ENCODE measurements at places on chromosomes 4 and X.

GRCh38 chr4:139118365-139118764 lies 58.7 kb downstream of the ELF2 start:
- no peaks in the 10 kb centered on the region for H3K27me3 ChIP-seq
- no peak overlapping the region for H3K27ac ChIP-seq

- no peak overlapping the region for H3K4me3 ChIP-seq
- DNase-seq: no peak
- H3K36me3 ChIP-seq: no peaks in the 10 kb centered on the region
- H3K27ac ChIP-seq: no peak overlapping the region
- no peaks in the 10 kb centered on the region for H3K4me1 ChIP-seq
These were observed 416.7 kb downstream of the ZIC3 start for GRCh38 chrX:137982472-137983172.

- H3K4me1 ChIP-seq: peaks cover 60% of the 10 kb centered on the region
- peaks cover 19% of the 10 kb centered on the region for H3K36me3 ChIP-seq
- H3K27ac ChIP-seq: peak overlapping the region; percentile 75
- H3K27me3 ChIP-seq: no peaks in the 10 kb centered on the region
- H3K4me3 ChIP-seq: peak overlapping the region; percentile 17
These were observed 29.1 kb downstream of the STAG2 start for GRCh38 chrX:123990602-123991001.

- DNase-seq: no peak
- no peaks in the 10 kb centered on the region for H3K27me3 ChIP-seq
- H3K36me3 ChIP-seq: peaks cover 22% of the 10 kb centered on the region
- H3K4me3 ChIP-seq: no peak overlapping the region
- H3K27ac ChIP-seq: peak overlapping the region; percentile 34
- peaks cover 44% of the 10 kb centered on the region for H3K4me1 ChIP-seq
These were observed 22.4 kb downstream of the SH3TC1 start for GRCh38 chr4:8221476-8221875.

- H3K27ac ChIP-seq: no peak overlapping the region
- H3K4me3 ChIP-seq: no peak overlapping the region
- peaks cover 2% of the 10 kb centered on the region for H3K27me3 ChIP-seq
- no peaks in the 10 kb centered on the region for H3K36me3 ChIP-seq
These were observed 19.0 kb upstream of the SUPT20HL2 start for GRCh38 chrX:24332878-24333277.

GRCh38 chr4:113537203-113537602 lies 224.3 kb downstream of the CAMK2D start:
- no peak overlapping the region for H3K27ac ChIP-seq
- no peaks in the 10 kb centered on the region for H3K27me3 ChIP-seq
- H3K36me3 ChIP-seq: peaks cover 46% of the 10 kb centered on the region
- H3K4me3 ChIP-seq: no peak overlapping the region
- DNase-seq: no peak
- H3K4me1 ChIP-seq: peaks cover 27% of the 10 kb centered on the region

GRCh38 chrX:121876305-121876704 lies 828.9 kb downstream of the GLUD2 start:
- H3K4me3 ChIP-seq: no peak overlapping the region
- no peak for DNase-seq
- H3K27me3 ChIP-seq: no peaks in the 10 kb centered on the region
- no peaks in the 10 kb centered on the region for H3K4me1 ChIP-seq

DNA sequence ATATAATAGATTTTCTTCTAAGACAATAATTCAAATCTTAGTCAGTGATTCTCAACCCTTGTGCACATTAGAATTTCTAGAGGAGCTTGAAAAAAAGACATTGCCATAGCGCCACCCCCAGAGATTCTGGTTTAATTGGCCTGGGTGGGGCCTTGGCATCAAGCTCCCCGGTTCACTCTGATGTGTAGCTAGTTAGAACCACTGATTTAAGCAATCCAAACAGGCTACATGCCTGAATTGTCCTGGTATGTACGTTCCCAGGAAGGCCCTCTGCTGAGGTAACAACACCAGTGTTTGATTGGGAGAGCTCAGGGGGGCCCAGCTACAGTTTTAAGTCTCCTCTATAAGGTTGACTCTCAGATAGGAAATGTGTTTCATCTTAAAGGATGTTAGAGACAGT lies 1.3 kb upstream of the ATP10D start:
- H3K27me3 ChIP-seq: no peaks in the 10 kb centered on the region
- no peak overlapping the region for H3K27ac ChIP-seq
- peaks cover 16% of the 10 kb centered on the region for H3K4me1 ChIP-seq
- no peaks in the 10 kb centered on the region for H3K36me3 ChIP-seq
- no peak for DNase-seq

DNA sequence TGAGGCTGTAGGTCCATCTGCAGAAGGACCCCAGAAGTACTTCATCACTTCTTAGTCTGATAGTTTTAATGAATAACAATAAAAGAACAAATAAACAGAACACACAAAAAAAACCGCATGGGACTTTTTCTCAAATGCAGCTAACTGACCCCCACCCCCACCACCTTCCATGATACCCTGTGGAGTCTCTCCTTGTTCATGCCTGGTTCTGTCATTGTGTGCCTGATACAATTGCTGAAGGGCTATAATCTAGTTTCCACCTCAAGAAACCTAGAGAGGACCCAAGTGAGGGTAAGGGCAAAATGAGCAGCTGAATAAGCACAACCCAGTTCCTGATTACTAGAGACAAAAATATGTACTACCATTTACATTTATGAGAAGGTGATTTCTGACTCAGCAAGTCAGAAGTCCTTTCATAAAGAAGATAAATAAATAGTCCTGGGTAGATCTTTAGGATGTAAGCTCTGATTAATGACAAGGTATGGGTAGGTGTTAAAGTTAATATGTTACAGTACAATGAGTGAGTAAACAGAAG lies 155.1 kb downstream of the TMA16 start:
- DNase-seq: no peak
- H3K27me3 ChIP-seq: no peaks in the 10 kb centered on the region
- H3K4me1 ChIP-seq: no peaks in the 10 kb centered on the region
- no peak overlapping the region for H3K4me3 ChIP-seq
- H3K36me3 ChIP-seq: peaks cover 1% of the 10 kb centered on the region
- H3K27ac ChIP-seq: no peak overlapping the region
